ENCODE measurements at places on chromosomes 4 and X. TPM values are rescaled to one million over a fixed set of nuclear protein-coding genes. Genes with fewer than 3 reads are reported as not detected.

FGD1 gene
- 29.9 TPM for polyA plus RNA-seq

PSAPL1 gene
- 5.9 TPM for polyA plus RNA-seq

PPP1R2C gene
- polyA plus RNA-seq, result not detected

ASB12 gene
- 0.75 TPM for polyA plus RNA-seq

LDB2 gene
- polyA plus RNA-seq, result 10.4 TPM

CHIC1 gene
- polyA plus RNA-seq, result 3.0 TPM

BEX5 gene
- 7.3 TPM for polyA plus RNA-seq

VCX2 gene
- polyA plus RNA-seq, result not detected

SSX4 gene
- polyA plus RNA-seq, result not detected

GSX2 gene
- not detected for polyA plus RNA-seq
